ENCODE measurements at places on chromosomes 7 and 10.

DNA sequence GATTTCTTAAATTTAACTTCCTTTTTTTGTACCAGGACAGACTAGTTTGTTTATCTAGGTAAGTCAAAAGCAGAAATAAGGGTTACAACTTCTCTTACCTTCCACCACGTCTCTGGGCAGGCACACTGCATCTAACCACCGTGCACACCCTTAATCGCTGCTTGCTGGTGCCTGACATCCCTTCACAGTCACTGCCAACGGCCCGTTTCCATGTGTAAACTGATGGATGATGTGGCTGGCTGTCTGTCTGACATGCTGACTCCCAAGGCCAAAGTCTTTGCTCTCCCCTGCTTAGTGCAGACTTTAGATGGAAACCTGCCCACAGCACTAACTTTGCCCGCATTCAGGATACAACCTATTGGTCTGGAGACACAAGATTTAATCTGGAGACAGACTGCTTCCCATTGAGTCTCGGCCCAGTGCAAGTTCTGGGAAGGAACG is 1.1 kb downstream of the TMEM273 start:
- DNase-seq = no peak

- no peak for DNase-seq
Observed at GRCh38 chr10:72819053-72819452, 74.5 kb upstream of the OIT3 start.

DNA sequence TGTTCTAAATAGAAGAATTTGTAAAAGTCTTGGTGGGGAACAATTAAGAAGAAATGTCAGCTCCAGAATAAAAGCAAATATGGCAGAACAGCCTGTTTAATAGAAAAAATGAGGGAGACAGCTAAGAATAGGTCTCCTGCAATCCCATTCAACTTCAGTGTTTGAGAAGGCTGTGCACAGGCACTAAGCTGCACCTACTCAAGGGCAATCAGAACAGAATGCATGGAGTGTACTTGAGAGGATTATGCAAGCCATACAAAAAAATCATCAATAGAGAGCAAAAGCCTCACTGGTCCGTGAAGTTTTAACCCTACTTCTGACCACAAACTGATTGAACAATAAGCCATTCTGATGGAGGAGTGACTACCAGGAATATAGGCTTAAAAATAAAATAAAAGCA is 690.7 kb upstream of the PCDH15 start:
- no peak for DNase-seq

- DNase-seq = no peak
Observed at GRCh38 chr10:70579234-70580002, 23.1 kb downstream of the PRF1 start.

- no peak for DNase-seq
Observed at GRCh38 chr7:35289376-35289775, 35.5 kb upstream of the TBX20 start.

Measured in NCI-H2081 (cell line).